ENCODE measurements at places on chromosomes 1 and 21.

DNA sequence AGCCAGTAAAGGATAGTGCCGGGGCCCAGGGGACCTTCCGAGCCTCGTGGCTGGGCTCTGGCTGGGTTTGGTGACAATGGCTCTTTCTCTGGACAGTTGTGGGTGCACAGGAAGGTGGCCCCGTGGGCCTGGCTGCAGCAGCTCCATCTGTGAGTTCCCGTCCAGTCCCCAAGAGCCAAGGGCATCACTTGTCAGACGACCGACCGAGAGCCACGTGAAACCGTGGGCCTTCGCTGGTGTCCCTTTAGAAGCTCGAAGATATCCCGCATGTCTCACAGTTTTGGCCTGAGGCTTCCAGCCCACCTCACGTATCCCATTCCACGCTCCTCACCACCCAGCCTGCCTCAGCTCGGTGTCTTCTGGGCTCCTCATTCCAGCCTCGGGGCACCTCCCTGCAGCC lies 27.2 kb upstream of the UMODL1 start:
- DNase-seq: no peak

GRCh38 chr1:200668514-200669313 lies 993 bp downstream of the DDX59 start:
- no peak for DNase-seq

GRCh38 chr1:26200413-26200812 lies 10.0 kb downstream of the CATSPER4 start:
- DNase-seq: no peak

DNA sequence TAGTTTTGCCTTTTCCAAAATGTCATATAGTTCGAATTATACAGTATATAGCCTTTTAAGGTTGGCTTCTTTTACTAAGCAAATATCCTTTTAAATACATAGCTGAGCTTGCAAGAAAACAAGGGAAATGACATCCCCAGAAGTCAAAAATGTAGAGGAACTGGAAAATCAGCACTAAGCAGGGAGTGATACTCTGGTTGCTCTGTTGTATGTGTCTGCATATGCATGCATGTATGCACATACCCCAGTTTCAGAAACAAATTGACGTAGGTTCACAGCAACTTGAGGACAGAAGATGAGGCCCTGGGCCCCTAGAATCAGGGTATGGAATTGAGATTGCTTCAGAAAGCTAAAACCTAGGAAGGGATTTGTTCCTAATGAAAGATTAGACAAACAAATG lies 75.1 kb upstream of the GNG4 start:
- DNase-seq: no peak

DNA sequence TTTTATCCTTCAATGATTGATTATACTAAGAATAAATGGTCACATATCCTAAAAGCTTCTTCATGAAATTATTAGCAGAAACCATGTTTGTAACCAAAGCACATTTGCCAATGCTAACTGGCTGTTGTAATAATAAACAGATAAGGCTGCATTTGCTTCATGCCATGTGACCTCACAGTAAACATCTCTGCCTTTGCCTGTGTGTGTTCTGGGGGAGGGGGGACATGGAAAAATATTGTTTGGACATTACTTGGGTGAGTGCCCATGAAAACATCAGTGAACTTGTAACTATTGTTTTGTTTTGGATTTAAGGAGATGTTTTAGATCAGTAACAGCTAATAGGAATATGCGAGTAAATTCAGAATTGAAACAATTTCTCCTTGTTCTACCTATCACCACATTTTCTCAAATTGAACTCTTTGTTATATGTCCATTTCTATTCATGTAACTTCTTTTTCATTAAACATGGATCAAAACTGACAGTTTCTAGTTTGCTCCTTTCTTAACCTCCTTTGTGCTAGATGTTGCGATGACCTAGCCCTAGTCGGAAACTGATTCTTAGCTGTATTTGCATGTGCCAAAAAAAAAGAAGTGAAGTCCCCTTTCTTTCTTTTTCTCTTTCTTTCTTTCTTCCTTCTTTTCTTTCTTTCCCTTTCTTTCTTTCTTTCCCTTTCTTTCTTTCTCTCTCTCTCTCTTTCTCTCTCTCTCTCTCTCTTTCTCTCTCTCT lies 45.1 kb downstream of the MAP3K7CL start:
- DNase-seq: no peak

DNA sequence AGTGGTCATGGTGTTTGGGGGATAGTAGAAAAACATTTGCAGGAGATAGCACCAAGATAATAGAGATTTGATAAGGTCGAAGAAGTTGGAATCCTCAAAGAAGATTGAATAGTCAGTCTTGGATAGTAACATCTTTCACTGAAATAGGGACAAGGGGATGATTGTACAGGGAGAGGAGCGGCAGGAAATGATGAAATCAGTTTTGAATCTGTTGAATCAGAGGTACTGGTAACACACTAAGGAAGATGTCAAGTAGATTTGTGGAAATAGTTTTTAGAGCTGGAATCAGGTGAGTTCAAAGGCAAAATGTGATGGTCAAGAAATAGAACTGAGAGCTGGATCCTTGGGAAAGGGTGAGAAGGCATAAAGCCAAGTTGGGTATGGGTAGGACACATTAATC lies 26.5 kb downstream of the CAP1 start:
- no peak for DNase-seq

DNA sequence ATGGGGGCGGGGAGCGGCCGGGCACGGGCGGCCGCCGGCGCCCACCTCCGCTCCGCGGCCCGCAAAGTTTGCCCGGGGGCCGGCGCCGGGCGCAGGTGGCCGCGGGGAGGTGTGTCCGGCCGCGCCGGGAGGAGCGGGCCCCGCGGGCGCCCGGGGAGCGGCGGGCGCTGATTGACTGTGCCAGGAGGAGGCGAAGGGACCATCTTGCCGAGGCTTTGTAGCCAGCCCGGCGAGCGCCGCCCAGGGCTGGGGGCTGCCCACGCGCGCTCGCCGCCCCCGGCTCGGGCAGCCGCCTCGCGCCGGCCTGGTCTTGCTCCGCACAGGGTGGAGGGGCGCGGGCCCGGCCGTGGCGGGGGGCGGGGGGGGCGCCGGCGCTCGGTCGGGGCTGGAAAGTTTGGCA lies 432 bp downstream of the EPHB2 start:
- DNase-seq: no peak

DNA sequence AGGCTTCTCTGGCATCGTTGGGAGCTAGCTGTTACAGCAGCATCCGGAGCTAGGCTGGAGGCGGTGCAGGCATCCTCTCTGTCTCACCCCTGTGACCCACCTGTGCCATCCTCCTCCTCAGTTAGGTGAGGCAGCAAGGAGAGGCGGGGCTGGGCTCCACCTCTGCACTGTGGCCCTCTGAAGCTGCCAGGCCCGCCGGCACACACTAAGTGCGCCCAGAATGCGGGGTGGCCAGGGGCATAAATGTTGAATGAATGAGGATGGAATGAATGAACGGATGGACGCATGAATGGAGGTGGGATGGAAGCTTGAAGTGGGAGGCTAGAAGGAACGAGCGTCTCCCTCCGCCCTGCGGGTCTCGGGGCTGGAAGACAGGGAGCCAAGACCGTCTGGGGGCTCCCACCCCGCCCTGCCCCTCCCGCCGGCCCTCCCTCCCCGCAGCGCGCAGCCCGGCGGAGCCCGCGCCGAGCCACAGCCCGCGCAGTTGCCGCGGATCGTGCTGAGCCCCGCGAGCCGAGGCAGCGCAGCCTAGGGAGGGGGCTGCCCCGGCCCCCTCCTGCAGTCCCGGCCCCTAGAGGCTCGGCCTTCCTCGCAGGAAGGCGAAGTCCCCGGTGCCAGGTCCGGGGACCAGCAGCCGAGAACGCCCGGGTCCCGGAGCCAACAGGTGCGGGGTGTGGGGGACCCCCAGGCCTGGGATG lies at the start of gene HCRTR1:
TSS of gene HCRTR1 (plus strand) at position 472 of the 698 bp plus-strand sequence. CDS start 1,504 bp downstream, outside the sequence.
- no peak for DNase-seq

DNA sequence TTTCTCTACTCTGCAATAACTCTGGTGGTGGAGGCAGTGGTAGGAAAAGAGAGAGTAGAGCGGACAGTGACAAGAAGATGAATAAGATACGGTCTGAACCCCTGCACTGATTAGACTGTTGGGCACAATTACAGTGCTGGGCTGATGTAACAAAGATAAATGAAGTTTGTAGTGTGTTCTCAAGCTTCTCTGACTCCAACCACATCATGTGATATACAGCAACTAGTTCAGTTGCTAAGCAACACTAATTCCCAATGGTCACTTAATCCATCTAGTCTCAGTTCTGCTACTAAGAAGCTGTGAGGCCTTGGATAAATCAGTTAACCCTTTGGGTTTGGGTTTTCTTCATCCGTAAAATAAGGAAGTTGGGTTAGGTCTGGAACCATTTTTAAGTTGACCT lies 17.3 kb downstream of the DDR2 start:
- no peak for DNase-seq

DNA sequence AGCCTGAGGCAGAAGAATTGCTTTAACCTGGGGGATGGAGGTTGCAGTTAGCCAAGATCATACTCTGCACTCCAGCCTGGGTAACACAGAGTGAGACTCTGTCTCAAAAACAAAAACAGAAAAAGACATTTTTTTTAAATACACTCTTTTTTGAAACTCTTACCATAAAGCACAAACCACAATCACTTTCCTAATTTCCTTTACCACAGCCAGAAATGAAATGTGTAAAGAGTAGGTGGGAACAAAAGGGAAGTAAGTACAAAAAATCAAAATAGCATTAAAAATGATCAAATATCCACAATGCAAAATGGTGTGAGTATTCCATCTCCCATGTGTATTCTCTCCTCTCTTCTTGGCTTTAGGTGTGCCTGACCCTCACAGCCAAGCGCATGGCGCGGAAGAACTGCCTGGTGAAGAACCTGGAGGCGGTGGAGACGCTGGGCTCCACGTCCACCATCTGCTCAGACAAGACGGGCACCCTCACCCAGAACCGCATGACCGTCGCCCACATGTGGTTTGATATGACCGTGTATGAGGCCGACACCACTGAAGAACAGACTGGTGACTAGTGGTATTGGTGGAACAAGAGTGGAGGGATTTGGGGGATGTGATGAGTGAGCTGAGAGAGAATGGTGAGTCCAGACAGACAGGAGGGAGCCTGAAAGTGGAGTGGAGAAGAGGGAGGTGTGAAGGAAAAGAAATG lies 14.9 kb downstream of the ATP1A4 start:
- DNase-seq: no peak

GRCh38 chr1:171422511-171422910 lies 62.8 kb upstream of the PRRC2C start:
- DNase-seq: no peak

- no peak for DNase-seq
Measured at GRCh38 chr1:245622332-245623014, 467.7 kb downstream of the KIF26B start.

DNA sequence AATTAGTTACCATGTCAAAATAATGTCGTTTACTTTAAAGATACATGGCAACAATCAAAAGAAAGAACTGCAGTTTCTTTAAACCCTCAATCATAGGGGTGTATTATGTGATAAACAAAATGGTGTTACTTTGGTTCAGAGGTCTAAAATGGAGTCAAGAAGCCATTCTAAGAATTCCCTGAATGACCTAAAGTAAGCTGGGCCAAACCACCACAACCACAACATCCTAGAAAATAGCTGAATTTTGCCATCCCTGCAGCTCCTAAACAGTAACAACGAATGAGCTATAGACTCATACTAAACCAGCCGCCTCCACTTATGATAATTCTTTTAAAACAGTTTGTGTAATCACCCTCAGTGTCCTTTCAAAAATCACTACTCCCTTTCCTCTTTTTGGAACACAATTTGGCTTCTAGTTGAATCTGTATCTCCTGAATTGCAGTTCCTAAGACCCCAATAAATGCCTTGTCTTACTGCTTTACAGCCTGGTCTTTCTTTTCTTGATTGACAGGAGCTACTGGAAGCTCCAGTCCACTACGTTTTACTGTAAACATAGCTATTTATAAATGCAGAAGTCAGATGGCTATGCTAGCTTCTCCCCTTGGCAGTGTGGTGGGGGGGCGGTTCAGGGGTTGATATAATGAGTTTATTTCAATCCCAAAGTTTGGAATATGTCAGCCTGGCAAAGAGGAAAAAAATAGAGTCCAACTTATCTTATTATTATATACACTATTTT lies 84.3 kb downstream of the PLPPR4 start:
- no peak for DNase-seq

DNA sequence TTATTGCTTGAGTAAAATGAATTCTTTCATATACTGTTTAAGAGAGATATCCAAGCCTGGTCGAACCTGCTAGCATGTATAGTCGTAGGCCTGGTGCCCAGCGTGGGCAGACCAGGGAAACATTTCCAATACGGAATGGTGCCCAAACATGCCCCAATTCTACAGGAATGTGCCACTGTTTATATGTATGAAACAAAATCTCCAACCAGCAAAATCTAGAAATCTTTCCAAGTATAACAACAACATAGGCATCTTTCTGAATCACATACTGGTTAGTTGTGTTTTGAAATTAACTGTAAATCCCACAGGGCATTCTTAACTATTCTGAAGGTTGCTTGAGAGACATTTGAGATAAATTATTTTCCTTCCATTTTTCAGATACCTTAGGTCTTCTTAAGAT lies 17.0 kb upstream of the ABCD3 start:
- no peak for DNase-seq

GRCh38 chr1:5965586-5966131 lies 26.6 kb downstream of the NPHP4 start:
- DNase-seq: no peak

DNA sequence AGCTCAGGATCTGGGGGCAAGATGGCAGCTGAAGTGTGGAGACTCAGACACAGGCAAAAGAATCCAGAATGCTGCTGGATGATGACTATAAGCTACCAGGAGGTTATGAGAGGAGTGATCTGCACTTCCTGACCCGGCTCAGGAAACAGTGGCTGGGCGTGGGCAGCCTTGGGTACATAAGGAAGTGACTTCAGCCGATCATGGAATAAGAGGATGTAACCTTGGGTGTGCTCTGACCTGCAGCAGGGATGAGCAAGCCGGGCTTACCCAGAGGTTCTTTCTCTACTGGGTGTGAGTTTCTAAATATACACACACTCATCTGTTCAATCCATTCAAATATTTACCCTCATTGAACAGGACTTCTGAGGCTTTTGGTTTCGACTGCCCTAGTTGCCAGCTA lies 62.7 kb downstream of the CD34 start:
- no peak for DNase-seq

DNA sequence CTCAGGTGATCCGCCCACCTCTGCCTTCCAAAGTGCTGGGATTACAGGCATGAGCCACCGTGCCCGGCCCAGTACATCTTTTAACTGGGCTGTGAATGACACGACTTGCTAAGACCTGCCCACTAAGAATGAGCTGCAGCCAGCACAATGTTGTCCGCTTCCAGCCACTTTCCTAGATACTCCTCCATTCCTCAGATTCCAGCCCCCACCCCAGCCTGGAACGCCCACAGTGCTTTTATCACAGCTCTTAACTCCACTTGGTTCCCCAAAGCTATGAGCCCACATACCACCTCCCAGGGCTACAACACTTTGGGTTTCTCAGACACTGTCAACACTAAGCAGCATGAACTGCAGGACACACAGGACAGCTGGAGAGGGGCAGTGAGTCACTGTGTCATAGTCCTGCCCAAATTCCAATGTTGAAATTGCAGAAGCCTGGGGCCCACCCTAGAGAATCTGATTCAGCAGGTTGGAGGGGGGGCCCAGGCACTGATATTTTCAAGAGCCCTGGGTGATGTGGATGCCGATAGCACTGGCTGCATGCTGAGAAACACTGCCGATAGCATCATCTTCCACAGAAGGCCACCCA lies 58.0 kb downstream of the ACBD3 start:
- no peak for DNase-seq

GRCh38 chr1:235411489-235412486 lies 44.6 kb downstream of the TBCE start:
- no peak for DNase-seq

Data from NCI-H1436 treated with DMSO at 0.1 percent for 48 hours (cell line).